ENCODE measurements at places on chromosomes 11 and 22.

DNA sequence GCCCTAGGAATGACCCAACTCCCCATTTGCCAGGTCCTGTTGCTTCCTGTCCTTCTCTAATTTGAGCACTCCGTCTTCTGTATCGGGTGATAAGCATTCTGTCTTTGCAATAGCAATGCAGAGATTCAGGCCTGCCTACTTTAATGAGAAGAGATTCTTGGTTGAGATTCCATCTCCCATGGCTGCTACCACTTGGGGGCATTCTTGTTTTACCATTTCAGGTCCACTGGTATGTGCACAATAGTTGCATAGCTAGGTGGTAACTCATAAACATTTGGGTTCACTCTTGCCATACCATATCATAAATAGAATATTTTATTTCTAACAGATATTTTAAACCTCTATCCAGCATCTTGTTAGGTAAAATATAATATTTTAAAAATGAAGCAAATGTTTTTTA, 34.4 kb upstream of the CALCB start:
- no peak for DNase-seq
- H3K27ac ChIP-seq = no peak overlapping the region
- no peaks in the 10 kb centered on the region for H3K36me3 ChIP-seq
- H3K27me3 ChIP-seq = peaks cover 3% of the 10 kb centered on the region
- H3K4me1 ChIP-seq = no peaks in the 10 kb centered on the region

- H3K36me3 ChIP-seq = no peaks in the 10 kb centered on the region
- peaks cover 24% of the 10 kb centered on the region for H3K27me3 ChIP-seq
- peaks cover 6% of the 10 kb centered on the region for H3K4me1 ChIP-seq
- H3K4me3 ChIP-seq = no peak overlapping the region
Observed at GRCh38 chr11:2778630-2779498, 79.1 kb upstream of the KCNQ1OT1 start.

DNA sequence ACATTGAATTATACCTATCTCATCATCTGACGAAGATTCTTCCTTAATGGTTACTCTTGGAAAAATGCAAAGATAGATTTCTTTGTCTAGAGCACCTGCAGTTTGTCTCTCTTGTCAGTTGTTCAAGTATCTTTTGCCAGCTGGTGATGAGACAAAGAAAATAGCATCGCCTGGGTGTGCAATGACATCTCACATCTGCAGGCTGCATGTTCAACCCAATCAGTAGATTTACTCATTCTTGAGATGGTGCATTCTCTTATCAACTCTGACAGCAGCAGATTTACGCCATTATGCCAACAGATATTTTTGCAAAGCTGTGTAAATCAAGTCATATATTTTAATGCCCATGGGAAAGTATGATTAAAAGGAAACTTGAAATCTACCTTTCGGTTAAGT, 164.6 kb upstream of the PDGFD start:
- no peak for DNase-seq
- no peaks in the 10 kb centered on the region for H3K36me3 ChIP-seq
- no peak overlapping the region for H3K27ac ChIP-seq

GRCh38 chr11:112719736-112720525, 241.3 kb upstream of the NCAM1 start:
- no peaks in the 10 kb centered on the region for H3K36me3 ChIP-seq
- no peaks in the 10 kb centered on the region for H3K27me3 ChIP-seq
- H3K27ac ChIP-seq = no peak overlapping the region
- no peak for DNase-seq

DNA sequence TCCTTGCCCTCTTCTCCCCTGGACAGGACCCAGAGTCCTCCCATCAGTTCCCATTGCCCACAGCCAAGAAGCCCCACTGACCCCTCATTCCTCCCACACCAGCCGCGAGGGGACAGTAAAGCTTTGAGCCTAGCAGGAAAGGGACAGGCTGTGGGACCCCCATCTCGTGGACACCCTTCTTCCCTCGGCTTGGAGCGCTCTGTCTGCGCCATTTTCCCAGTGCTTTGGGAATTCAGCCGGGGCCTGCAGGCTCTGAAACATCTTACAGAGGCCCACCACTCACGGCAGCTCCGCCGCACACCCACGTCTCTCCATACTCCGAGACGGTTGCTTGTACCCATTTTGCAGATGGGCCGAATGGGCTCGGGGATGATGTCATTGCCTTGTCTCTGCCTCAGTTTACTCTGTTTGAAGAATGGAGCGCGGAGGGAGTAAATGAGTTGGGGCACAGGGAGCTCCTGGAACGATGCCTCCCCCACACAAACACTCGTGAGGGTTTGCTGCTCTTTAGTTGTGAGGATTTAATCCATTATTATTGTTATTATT, 447.7 kb downstream of the TBC1D22A start:
- peak; percentile 50 for DNase-seq
- H3K4me1 ChIP-seq = no peaks in the 10 kb centered on the region
- H3K27me3 ChIP-seq = no peaks in the 10 kb centered on the region
- H3K4me3 ChIP-seq = no peak overlapping the region

DNA sequence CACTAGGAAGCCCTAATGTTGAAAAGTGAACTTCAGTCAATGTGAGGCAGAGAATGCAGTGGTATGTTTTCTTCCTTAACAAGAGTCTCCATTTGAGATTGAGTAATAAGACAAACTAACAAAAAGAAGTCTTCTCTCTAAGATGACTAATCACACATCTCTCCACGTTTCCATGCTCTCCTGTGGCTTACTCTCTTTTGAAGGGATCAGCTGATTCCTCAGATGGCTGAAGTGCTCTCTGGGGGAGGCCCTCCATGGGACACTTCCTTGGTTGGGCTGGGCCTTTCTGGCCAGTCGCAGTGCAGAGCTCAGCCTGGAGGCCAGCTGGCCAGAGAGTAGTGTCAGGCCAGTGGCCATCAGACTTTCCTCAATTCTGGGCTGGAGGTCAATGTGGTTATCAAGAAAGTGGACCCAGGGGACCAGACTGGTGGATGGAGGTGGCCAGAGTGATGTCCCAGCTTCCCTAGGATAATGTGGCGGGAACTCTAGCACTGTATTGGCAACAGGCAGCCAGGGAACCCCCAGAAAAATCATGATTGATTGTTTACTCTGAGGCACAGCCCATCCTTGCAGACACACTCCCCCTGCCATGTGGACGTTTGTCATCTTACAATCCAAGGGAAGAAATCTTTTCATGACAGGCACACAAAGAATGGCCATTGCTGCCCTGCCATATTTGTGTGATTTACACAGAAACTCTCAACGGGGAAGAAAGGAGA, 14.5 kb downstream of the CSRP3 start:
- no peaks in the 10 kb centered on the region for H3K36me3 ChIP-seq
- no peak overlapping the region for H3K4me3 ChIP-seq
- H3K27ac ChIP-seq = no peak overlapping the region
- H3K4me1 ChIP-seq = no peaks in the 10 kb centered on the region
- no peaks in the 10 kb centered on the region for H3K27me3 ChIP-seq

- no peaks in the 10 kb centered on the region for H3K27me3 ChIP-seq
- H3K27ac ChIP-seq = no peak overlapping the region
- no peaks in the 10 kb centered on the region for H3K4me1 ChIP-seq
- peak; percentile 93 for DNase-seq
- H3K36me3 ChIP-seq = no peaks in the 10 kb centered on the region
- no peak overlapping the region for H3K4me3 ChIP-seq
Observed at GRCh38 chr11:12963792-12964536, 45.2 kb upstream of the RASSF10 start.

DNA sequence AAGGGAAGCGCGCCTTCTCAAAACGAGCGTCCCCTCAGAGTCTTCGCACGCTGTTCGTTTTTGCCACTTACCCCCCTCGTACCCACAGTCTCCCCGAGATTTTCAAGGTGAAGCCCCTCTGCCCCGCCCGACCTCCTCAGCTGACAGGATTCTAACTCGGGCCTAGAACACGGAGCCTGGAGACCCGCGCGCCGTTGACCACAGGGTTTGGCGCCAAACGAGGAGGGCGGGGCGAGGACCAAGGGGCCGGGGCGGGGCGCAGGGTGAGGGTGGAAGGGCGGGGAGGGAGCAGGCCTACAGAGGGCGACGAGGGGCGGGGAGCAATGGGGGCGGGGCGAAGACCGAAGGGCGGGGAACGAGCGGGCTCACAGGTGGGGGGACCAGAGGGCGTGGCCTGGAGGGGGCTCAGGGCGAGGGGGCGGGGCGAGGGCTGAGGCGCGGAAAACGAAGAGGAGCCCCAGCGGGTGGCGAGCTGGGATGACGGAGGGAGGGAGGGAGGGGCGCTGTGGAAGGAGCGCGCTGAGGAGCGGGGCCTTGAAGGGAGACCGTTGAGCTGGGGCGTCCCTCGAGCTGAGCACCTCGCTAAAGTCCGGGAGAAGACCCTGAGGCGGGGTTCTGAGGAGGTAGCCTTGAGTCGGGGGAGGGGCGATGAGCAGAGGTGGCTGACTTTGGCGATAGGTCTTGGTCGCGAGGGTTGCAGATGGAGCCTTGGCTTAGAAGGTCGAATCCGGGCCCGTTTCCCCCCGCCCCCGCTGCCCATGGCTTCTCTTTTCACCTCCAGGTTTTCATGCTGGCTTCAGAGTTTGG, at the start of gene DMC1:
DMC1 (minus strand) TSS at position 212 of the 807 bp plus-strand sequence. CDS start 1,927 bp downstream, outside the sequence.
- no peaks in the 10 kb centered on the region for H3K27me3 ChIP-seq
- peak; percentile 90 for DNase-seq
- peak within 1 kb of the TSS; percentile 78 for H3K4me3 ChIP-seq
- peaks cover 17% of the 10 kb centered on the region for H3K4me1 ChIP-seq
- H3K36me3 ChIP-seq = no peaks in the 10 kb centered on the region

All from osteoblast (primary cell).